CD4-positive, alpha-beta T cell (primary cell): ENCODE measurements at places on chromosomes 3 and 15. TPM values are rescaled to one million over a fixed set of nuclear protein-coding genes. Genes with fewer than 3 reads are reported as not detected.

- no peak for DNase-seq
- H3K4me1 ChIP-seq: no peaks in the 10 kb centered on the region
- H3K4me3 ChIP-seq: no peak overlapping the region
- no peaks in the 10 kb centered on the region for H3K27me3 ChIP-seq
- no peak overlapping the region for H3K27ac ChIP-seq
Observed at GRCh38 chr3:157713101-157713500, 209.9 kb upstream of the VEPH1 start.

DNA sequence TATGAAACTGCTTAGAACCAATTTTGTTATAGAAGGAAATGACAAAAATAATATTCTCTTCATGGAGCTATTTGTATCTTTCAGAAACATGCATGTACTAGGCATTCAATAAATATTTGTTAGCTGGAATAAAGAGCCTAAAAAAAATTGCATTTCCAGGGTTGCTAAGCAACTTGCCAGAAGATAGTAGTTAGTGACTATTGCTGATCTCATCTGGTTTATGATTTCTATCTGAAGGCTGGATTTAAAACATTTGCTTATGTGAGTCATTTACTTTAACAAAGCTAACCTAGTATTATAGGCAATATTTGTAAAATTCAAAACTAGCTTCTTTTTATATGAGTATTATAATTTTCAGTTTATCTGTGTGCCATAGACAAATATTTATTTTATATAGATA is 78.3 kb downstream of the NAALADL2 start:
- H3K27me3 ChIP-seq: no peaks in the 10 kb centered on the region
- H3K27ac ChIP-seq: no peak overlapping the region
- DNase-seq: no peak

CCR5 gene
- 1.1 TPM for total RNA-seq

- no peak overlapping the region for H3K27ac ChIP-seq
- H3K4me1 ChIP-seq: no peaks in the 10 kb centered on the region
- no peaks in the 10 kb centered on the region for H3K36me3 ChIP-seq
- no peaks in the 10 kb centered on the region for H3K27me3 ChIP-seq
- no peak for DNase-seq
Observed at GRCh38 chr15:32967521-32967920, 227.0 kb downstream of the FMN1 start.

- H3K4me1 ChIP-seq: no peaks in the 10 kb centered on the region
- no peak overlapping the region for H3K27ac ChIP-seq
- no peaks in the 10 kb centered on the region for H3K36me3 ChIP-seq
- peaks cover 7% of the 10 kb centered on the region for H3K27me3 ChIP-seq
- H3K4me3 ChIP-seq: no peak overlapping the region
Observed at GRCh38 chr15:48898446-48898845, 20.5 kb downstream of the EID1 start.

FHIT gene
- 86.0 TPM for total RNA-seq

ECT2 gene
- 0.71 TPM for total RNA-seq

GRCh38 chr3:125154110-125154509 is 58.4 kb downstream of the SLC12A8 start:
- H3K4me1 ChIP-seq: peaks cover 8% of the 10 kb centered on the region
- no peak overlapping the region for H3K4me3 ChIP-seq
- H3K27me3 ChIP-seq: no peaks in the 10 kb centered on the region
- no peaks in the 10 kb centered on the region for H3K36me3 ChIP-seq

GRCh38 chr15:62658498-62658897 is 384.0 kb upstream of the TPM1 start:
- H3K27me3 ChIP-seq: no peaks in the 10 kb centered on the region
- H3K27ac ChIP-seq: no peak overlapping the region
- H3K4me3 ChIP-seq: no peak overlapping the region
- no peaks in the 10 kb centered on the region for H3K36me3 ChIP-seq
- no peak for DNase-seq

PPP1R14D gene
- not detected for total RNA-seq

- H3K36me3 ChIP-seq: no peaks in the 10 kb centered on the region
- no peaks in the 10 kb centered on the region for H3K4me1 ChIP-seq
- H3K27ac ChIP-seq: no peak overlapping the region
- no peak overlapping the region for H3K4me3 ChIP-seq
- DNase-seq: no peak
- H3K27me3 ChIP-seq: no peaks in the 10 kb centered on the region
Observed at GRCh38 chr15:39820050-39820602, 37.5 kb upstream of the FSIP1 start.

DNA sequence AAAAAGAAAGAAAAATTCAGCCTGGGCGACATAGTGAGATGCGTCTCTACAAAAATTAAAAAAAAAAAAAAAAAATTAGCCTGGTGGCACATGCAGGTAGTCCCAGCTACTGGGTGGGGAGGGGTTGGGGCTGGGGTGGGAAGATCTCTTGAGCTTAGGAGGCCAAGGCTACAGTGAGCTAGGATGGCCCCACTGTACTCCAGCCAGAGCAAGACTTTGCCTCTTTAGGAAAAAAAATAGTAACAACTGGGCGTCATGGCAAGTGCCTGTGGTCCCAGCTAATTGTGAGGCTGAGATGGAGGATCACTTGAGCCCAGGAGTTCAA is 23.9 kb upstream of the PPP4R2 start:
- no peaks in the 10 kb centered on the region for H3K36me3 ChIP-seq
- H3K4me3 ChIP-seq: no peak overlapping the region
- no peak for DNase-seq
- H3K27me3 ChIP-seq: no peaks in the 10 kb centered on the region
- H3K27ac ChIP-seq: no peak overlapping the region

DNA sequence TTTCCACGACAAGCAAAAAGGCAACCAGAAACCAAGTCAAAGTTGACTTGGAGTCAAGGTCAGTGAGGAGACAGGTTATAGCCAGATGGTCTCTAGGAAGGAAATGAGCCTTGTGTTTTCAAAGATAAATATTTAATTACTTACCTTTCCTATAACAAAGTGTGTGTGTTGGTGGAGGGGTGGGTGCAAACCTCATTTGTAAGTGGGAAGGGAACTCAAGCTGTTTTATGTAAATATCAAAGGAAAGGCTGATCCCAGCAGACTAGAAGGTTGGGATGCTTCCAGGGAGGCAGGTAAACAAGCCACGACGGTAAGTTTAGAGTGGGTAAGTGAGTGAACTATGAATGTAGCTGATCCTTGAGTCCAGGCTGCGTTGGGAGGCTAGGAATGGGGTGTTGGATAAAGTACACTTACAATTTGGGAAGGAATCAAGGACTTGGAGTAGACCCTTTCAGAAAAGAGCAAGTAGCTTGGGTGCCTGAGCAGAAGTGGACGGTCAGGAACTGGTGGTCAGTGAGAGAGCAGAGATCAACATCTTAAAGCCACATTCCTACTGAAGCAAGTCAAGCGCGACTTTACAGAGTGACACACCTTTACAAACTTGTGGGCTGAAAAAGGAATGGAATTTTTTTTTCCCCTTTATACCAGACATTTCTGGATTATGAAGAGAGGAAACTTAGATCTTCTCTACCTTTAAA is 82.0 kb upstream of the TBL1XR1 start:
- no peak for DNase-seq
- H3K4me3 ChIP-seq: no peak overlapping the region
- H3K4me1 ChIP-seq: peaks cover 16% of the 10 kb centered on the region
- no peaks in the 10 kb centered on the region for H3K27me3 ChIP-seq

- H3K4me3 ChIP-seq: no peak overlapping the region
- peaks cover 12% of the 10 kb centered on the region for H3K36me3 ChIP-seq
- DNase-seq: no peak
Observed at GRCh38 chr3:197549261-197549885, 6.4 kb downstream of the BDH1 start.

VEPH1 gene
- not detected for total RNA-seq

- H3K27ac ChIP-seq: no peak overlapping the region
- H3K36me3 ChIP-seq: no peaks in the 10 kb centered on the region
- no peaks in the 10 kb centered on the region for H3K27me3 ChIP-seq
- H3K4me3 ChIP-seq: no peak overlapping the region
Observed at GRCh38 chr3:190005343-190006113, 115.2 kb downstream of the P3H2 start.

DNA sequence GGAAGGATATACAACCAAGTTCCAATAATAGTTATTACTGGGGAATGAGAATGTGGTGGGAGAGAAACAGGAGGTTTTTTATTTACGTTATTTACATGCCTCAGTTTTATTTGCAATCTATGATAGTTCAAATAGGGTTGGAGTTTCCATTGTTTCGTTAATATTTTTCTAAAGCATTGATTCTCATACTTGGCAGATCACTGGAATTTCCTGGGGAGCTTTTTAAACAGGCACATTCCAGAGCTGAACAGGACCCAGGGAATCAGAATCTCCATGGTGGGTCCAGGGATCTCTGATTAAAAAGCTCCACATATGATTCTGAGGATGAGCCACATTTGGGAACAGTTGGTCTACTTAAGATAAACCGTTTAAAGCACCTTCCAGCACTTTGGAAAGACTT is 123.9 kb downstream of the IL20RB start:
- no peaks in the 10 kb centered on the region for H3K36me3 ChIP-seq
- no peaks in the 10 kb centered on the region for H3K4me1 ChIP-seq
- no peak for DNase-seq
- H3K27ac ChIP-seq: no peak overlapping the region

GRCh38 chr3:74009961-74010844 is 385.5 kb upstream of the PDZRN3 start:
- H3K4me3 ChIP-seq: no peak overlapping the region
- DNase-seq: no peak
- H3K27ac ChIP-seq: no peak overlapping the region
- no peaks in the 10 kb centered on the region for H3K4me1 ChIP-seq
- no peaks in the 10 kb centered on the region for H3K36me3 ChIP-seq

ARPP21 gene
- total RNA-seq: not detected

DNA sequence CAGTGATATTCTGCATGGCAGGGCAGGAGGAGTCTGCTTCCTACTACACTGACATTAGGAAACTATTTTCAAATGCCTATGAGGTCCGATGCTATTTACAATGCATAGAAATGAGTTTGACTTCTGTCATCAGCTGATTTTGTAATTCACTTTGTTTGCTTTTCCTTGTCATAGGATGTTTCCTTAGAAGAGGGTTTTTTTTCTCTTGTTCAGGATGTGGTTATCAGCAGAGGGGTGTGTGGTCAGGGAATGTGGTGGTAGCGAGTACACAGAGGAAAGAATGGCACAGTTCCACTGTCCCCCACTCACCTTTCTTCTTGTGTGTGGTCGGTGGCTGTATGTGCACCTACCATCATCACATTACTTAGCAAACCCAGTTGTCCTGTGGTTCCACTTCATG is 231.5 kb downstream of the LRTM1 start:
- H3K36me3 ChIP-seq: no peaks in the 10 kb centered on the region
- no peak overlapping the region for H3K27ac ChIP-seq
- H3K4me1 ChIP-seq: no peaks in the 10 kb centered on the region

GRCh38 chr15:75042730-75043508 is 19.5 kb downstream of the PPCDC start:
- peaks cover 19% of the 10 kb centered on the region for H3K36me3 ChIP-seq
- no peaks in the 10 kb centered on the region for H3K27me3 ChIP-seq
- H3K27ac ChIP-seq: no peak overlapping the region
- H3K4me1 ChIP-seq: peaks cover 50% of the 10 kb centered on the region
- peak; percentile 37 for DNase-seq

CD96 gene
- 205 TPM for total RNA-seq

GRCh38 chr3:25324954-25325655 is 103.0 kb upstream of the RARB start:
- no peak for DNase-seq
- no peaks in the 10 kb centered on the region for H3K4me1 ChIP-seq
- no peak overlapping the region for H3K27ac ChIP-seq
- no peak overlapping the region for H3K4me3 ChIP-seq
- no peaks in the 10 kb centered on the region for H3K36me3 ChIP-seq
- H3K27me3 ChIP-seq: no peaks in the 10 kb centered on the region

WNT7A gene
- 22.4 TPM for total RNA-seq

- no peak overlapping the region for H3K4me3 ChIP-seq
- DNase-seq: no peak
- H3K4me1 ChIP-seq: peaks cover 13% of the 10 kb centered on the region
- no peaks in the 10 kb centered on the region for H3K27me3 ChIP-seq
- no peak overlapping the region for H3K27ac ChIP-seq
- H3K36me3 ChIP-seq: no peaks in the 10 kb centered on the region
Observed at GRCh38 chr15:75153087-75153486, 48.6 kb upstream of the C15orf39 start.

DNA sequence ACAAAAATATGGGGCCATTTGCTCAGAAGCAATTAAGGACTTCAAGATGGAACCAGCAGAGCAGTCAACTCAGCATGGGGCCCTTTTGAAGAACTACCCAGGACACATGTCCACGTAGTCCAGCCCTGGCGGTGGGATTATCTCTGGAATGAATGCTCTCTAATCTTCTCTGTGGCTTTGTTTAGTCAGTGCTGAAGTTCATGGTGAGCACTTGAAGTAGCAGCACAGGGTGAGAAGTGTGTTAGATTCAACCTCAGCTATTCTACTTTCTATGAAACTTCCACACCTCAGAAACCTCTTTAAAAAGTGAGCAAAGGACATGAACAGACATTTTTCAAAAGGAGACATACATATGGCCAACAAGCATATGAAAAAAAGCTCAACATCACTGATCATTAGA is 74.4 kb downstream of the THRB start:
- H3K4me3 ChIP-seq: no peak overlapping the region
- no peaks in the 10 kb centered on the region for H3K36me3 ChIP-seq
- H3K27me3 ChIP-seq: no peaks in the 10 kb centered on the region

PTH1R gene
- total RNA-seq: not detected

- H3K4me3 ChIP-seq: no peak overlapping the region
- no peaks in the 10 kb centered on the region for H3K27me3 ChIP-seq
- no peaks in the 10 kb centered on the region for H3K36me3 ChIP-seq
Observed at GRCh38 chr3:106435899-106436453, 567.2 kb upstream of the CBLB start.

DNA sequence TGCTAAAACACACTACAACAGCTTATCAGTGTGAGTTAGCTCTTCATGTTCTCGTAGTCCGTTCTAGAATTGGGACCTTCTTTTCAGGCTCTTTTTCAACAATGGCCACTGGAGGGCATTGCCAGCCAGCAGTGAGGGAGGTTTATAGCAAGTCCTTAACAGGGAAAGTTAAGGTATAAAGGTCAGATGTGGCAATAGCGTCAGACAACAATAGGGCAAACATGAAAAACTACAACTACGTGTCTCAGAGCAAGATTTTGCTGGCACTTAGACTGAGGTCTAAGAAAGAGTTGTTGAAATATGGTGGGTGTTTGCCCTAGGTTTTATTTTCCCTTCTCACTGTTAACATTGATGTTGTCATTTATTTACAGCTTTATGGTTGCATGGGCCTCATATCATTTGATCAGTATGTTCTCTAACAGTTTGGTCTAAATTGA is 161.4 kb downstream of the GMNC start:
- H3K27me3 ChIP-seq: no peaks in the 10 kb centered on the region
- H3K4me3 ChIP-seq: no peak overlapping the region
- H3K36me3 ChIP-seq: no peaks in the 10 kb centered on the region
- no peaks in the 10 kb centered on the region for H3K4me1 ChIP-seq
